ENCODE measurements at places on chromosomes 3 and 15.

- DNase-seq = no peak
These were observed 78.6 kb upstream of the ADAMTS9 start for GRCh38 chr3:64766440-64766839.

GRCh38 chr3:161093895-161094294 lies 11.3 kb downstream of the B3GALNT1 start:
- no peak for DNase-seq

GRCh38 chr3:99997293-99997692 lies 117.0 kb downstream of the FILIP1L start:
- no peak for DNase-seq

DNA sequence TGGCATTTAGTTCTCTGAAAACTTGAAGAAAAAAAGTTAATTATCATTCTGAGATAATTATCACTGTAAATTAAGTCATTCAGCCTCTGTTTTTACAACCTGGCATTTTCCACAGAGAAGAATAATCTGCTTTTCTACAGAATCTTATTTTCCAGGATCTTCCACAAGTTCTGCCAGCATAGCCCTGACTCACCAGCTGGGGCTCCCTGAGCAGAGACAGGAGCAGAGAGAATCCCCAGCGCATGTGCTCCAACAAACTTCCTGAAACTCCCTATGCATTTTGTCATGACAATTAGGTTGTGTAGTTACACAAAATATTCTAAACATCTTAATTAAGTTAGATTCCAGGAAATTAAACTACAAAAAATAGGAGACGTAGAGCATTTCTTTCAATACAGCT lies 32.1 kb upstream of the TMEM207 start:
- no peak for DNase-seq

DNA sequence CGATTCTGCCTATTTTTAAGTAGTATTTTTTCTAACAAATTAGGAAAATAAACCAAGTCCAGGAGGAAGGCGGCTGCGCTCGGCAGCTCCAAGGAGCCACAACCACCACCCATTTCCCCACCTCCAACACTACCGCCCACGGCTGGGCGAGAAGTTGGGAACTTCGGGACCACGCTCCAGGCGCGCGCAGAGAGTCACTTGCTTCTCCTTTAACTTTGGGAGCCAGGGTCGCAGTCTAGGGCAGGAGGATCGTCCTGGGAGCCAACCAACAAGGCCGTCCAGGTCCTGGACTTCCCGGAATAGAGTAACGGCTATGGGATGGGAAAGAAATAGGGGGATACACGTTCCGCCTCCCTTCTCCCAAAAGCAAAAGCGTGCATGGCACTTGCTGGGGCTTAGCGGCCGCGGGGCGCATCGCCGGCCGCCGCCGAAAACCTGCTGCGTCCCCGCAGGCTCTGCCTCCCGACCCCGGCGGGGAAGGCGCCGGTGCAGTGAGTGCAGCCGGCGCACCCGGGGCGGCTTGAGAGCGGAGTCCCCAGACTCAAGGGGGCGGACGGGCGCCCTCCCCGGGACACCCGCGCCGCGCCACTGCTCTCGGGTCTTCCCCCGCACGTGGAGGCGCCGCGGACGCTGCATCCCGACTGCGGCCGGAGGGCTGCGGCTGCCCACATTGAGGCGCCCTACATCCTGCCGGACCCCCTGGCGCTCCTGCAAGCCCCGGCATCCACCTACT lies 699 bp downstream of the MEGF11 start:
- no peak for DNase-seq

GRCh38 chr3:131922356-131922755 lies 112.5 kb downstream of the CPNE4 start:
- peak; percentile 31 for DNase-seq

GRCh38 chr3:127614928-127615589 lies 13.9 kb upstream of the PODXL2 start:
- DNase-seq = no peak

- DNase-seq = peak; percentile 3
These were observed 22.5 kb upstream of the BFSP2 start for GRCh38 chr3:133377396-133377795.

- no peak for DNase-seq
These were observed 156.3 kb downstream of the KBTBD8 start for GRCh38 chr3:67154429-67154828.

DNA sequence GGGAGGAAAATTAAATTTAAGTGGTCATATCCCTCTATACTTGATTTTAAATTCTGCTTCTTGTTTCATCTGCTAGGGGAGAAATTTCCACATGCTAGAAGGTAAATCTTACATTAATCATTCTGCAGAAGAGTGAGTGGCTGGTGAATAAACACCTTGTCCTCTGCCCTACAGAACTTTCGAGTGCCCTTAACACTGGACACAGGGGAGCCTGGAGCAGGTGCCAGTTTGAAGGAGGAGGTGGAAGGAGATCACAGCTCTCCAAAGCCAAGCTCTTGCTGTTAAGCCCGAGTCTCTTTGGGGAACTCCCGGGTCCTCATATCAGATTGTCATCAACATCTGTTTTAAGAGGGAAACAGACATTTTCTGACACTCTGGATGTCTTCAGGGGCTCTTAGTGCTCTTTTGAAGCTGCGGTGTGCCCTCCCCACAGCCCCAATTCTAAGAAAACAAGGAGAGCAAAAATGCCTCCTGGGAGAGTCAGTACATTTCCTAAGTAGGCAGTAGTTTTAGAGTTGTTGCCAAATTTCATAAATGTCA lies 31.3 kb downstream of the LAMP3 start:
- no peak for DNase-seq

GRCh38 chr3:38649500-38650247 lies at the start of gene SCN5A:
Gene SCN5A, minus strand, starts transcription at chr3:38649687. Its CDS starts 16,380 bp downstream, at chr3:38633307.
- no peak for DNase-seq

DNA sequence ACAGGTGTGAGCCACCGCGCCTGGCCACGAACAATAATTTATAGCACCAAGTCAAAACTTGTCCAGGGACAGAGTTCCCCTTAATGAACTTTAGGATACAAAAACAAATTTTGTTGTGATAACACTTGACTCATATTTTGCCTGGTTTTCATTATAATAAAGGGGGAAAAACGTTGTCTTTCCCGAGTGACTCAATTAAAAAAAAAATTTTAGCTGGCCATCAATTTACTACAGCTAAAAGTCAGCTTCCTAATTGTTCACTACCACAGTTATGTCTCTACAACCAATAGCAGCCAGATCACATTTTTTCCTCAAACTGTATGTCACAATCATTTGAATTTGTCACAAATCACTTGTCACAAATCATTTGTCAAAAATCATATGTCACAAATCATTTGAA lies 116.0 kb downstream of the P3H2 start:
- DNase-seq = no peak

GRCh38 chr3:54870423-54870822 lies 57.4 kb downstream of the LRTM1 start:
- DNase-seq = peak; percentile 89

GRCh38 chr3:131501949-131502348 lies 822 bp downstream of the MRPL3 start:
- DNase-seq = no peak

DNA sequence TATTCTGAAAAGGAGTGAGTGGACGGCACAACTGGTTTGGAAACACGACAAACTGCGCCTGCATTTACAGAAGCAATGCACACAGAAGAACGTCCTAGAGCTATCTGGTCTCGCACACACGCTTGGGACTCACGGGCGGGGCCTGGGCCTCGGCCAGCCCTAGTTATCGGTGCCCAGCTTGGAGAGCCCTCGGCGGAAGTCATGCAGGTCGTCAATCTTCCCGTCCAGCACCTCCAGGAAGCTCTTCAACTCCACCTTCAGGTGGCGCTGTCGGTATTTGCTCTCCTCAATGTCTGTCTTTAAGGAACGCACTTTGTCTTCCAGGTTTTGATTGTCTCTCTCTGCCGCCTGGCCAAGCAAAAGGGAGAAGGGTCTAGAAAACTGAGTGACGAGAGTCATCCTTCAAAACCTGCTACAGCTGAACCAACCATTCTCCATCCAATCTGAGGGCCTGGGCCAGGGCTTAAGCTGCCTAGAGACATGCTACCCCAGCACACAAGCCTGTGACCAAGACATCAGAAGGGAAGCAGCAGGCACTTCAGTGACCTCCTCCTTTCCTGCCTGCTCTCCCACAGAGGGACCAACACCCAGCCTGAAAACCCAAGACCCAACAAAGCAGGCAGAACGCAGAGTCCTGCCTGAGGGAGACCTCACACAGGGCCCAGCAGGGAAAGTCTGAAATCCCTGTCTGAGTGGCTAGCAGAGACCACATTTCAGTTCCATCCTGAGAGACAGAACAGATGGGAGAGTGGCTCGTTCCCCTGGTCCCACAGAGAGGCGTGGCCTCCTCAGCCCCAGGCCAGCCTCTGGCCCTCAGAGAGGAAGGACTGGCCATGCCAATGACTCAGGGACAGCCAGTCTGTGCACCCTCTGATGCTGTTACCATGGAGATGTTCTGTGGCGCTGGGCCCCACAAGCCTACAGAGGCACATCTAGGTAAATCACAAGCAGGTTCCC lies 40.4 kb downstream of the WHAMM start:
- peak; percentile 36 for DNase-seq

Measured in GM04503 (cell line).